Activated CD4-positive, alpha-beta memory T cell treated with anti-CD3 and anti-CD28 coated beads, Interleukin-2, amount 10 ng/mL, durations not matched to agents 7 days and 5 days (primary cell): ENCODE measurements at places on chromosomes 2 and 18.

- no peak for DNase-seq
These were observed 27.5 kb downstream of the MAP4K4 start for GRCh38 chr2:101725038-101725437.

- DNase-seq, result no peak
These were observed 179.9 kb upstream of the BOD1L2 start for GRCh38 chr18:56967035-56967434.

- DNase-seq, result no peak
These were observed 28.3 kb downstream of the CYBRD1 start for GRCh38 chr2:171550613-171551012.

DNA sequence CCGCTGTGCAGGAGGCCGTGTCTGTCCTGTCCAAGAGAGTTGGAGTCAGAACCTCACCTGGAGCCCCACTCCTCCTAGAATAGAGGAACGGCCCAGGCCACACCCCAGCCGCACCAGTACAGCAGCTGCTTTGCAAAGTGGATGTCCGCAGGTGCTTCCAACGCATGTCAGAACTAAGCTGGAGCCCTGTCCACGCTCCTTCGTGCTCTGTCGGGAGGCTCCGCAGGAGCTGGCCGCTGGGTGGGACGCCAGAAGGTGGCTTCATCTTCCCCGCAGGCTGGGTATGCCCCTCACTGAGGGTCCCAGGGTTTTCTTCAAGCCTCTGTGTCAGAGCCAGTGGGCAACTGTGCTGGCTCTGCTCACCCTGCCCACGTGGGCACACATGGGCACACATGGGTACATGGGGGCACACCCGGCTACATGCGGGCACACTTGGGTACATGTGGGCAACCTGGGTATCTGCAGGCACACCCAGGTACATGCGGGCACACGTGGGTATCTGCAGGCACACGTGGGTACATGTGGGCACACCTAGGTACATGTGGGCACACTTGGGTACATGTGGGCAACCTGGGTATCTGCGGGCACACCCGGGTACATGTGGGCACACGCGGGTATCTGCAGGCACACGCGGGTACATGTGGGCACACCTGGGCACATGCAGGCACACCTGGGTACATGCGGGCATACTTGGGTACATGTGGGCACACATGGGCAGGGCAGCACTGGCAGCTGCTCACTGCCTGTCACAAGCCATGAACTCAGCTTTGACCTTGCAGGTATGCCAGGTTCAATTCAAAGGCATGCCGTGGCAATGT lies 67.1 kb upstream of the CTDP1 start:
- DNase-seq, result no peak

- DNase-seq, result no peak
These were observed 984 bp downstream of the CCDC88A start for GRCh38 chr2:55418512-55419232.

DNA sequence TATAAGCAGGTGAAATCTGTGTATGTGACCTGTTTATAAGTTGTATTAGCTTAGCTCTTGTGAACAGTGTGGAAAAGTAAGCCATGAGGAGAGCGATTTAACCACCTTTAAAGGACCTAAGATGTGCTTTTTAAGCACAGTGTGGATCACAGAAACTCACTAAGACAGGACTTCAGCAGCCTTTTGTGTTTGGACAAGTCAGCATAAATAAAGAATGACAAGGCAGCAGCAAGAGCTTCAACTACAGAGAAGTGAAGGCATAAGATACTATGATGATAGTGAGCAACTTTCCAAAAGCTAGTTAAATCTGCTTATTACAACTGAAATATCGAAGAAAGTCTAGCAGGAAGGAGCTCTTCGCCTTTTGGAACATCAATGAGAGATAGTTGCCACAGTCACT lies 8.9 kb downstream of the HNRNPA3 start:
- no peak for DNase-seq

DNA sequence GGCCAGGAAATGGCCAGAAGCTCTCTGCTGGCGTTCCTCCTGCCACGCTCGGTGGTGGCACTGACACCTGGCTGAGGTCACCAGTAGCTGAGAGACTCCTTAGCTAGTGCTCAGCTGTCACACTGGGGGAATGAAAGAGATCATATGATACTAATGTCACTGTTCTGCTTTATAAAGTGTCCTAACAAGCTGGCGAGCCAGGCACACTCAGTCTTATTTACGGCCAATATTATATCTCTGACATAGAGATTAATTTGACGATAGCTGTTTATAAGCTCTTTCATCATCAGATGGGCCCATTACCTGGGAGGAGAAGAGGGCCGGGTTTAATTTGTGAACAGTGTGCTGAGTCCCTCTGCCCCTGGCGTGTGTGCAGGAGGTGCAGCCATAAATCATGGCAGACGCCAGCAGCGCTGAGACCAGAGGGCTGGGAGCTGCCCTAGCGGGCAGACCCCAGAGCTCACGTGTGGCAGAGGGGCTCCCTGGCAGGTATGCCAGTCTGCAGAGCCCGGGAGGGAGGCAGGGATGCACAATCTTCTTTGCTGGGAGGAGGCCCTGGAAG lies 246.5 kb downstream of the HAUS1 start:
- DNase-seq, result no peak

DNA sequence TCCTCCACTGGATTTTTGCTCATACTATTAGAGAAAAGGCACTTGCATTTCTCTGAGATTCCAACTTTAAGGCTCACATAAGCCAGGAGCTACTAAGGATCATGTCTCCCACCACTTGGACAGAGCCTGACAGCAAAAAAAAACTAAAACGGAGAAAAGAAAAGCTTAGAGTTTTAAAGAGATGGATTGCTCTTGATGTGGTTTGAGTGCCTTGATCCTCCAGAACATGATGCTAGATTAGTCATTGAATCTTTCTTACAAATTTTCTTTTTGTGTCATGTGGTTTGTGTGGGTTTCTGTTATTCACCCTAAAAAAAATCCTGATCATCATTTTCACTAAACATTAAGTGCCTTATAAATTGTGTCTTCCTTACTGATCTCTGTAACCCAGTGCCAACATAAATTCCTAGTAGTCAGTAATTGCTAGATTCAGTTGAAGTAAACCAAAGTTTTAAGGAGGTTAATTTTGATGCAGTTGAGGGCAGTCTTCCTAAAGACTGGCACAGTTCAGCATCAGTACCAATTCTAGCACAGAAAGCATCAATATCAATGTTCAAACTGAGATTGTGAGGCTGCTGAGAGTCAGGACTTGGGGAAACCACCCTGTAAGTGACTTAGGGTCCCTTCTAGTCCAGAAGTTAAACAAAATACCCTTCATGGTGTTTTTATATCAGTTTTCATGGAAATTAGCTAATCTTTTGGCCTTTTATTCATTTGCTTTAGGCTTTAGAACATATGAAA lies 206.3 kb downstream of the RAD51AP2 start:
- DNase-seq, result no peak

DNA sequence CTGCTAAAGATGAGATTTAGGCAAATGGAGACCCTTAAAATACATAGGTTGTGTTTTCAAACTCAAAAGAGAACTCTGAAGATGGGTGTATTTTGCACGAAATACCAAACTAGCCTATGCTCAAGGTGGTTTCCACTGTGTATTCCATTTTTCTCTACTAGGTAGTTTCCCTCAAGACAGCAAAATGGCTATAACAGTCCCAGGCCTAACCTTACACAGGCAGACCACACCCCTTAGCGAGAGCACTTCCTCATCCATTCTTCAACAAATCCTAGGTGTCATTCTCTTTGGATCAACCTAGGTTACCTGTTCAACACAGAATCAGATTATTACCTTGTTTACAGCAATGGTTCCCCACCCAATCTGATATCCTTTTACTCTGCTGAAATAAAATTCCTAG lies 42.6 kb downstream of the HNRNPLL start:
- no peak for DNase-seq

DNA sequence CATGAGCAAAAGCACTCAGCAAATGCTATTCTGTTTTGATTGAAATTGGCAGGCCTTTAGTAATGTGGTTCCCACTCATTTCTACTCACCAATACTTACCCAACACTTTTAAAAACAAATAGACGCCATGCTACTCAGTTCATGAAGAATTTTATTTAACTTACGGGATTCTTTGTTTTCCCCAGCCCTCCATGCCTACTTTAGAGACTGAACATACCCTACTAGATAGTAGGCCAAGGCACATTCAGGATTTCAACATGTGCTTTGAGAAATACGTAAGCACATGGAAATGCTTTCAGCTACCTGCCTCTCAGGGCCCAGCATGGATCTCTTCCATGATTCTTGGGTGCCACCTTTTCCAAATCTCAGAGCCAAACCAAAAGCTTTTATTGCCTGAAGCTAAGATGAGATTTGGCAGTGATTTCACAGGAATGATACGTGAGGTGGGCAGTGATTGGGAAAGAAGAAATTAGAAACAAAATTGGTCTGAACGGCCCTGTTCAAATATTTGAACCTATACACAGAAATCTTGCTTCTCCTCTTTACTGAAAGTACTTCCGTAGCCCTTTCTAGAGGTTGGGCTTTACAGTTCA lies 31.4 kb downstream of the NAPG start:
- DNase-seq, result no peak

DNA sequence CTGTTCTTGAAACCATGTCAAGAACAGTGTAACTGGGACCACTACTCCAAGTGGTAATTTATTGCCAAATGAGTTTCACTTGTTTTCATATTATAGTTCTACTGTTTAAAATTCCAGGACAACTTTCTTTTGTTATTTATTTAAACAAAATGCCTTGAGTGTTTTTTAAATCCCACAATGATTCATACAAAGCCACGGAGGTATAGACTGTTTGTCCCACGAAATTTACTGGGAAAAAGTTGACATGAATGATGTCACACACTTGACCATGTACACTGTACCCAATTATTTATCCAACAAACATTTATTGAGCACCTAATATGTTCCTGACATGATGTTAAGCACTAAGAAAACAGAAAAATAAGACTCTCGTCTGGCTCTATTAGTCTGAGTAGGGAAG lies 243.9 kb upstream of the SIX2 start:
- no peak for DNase-seq

DNA sequence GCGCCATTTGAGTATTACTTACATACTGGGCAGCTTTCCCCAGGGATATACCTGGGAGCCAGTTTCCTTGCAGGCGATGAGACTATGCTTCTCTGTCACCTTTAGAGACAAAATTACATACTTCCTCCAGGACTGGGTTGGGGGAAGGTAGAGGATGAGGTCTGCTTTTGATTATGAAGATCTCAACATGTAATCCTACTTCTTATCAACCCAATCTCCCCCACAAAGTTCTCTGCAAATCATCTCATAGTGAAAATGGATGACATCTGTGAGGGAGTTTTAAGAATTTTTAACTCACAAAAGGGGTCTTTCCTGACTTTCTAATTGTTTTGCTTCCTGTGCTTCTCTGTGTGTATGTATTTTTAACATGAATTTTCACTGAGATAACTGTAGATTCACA lies 81.9 kb downstream of the TMEM131 start:
- no peak for DNase-seq

DNA sequence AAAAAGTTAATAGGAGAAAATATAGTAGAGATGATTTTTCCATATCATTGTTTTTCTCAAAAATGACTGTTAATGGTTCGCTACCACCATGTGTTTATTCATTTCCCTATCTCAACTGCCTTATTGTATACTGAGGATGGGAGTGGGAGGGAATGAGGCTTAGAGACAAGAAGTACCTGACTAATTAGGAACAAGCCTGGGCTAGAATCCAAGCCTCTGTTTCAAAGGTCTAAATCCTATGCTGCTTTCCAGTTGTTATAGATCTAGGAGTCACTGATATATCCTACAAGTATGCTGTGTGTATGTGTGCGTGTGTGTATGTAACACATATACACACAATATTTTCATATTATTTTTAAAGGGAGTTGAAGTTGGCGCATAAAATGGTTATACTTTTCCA lies 465.9 kb downstream of the EPHA4 start:
- DNase-seq, result no peak

- DNase-seq, result no peak
These were observed 6.4 kb downstream of the ADCYAP1 start for GRCh38 chr18:911025-911424.

GRCh38 chr2:29052807-29053206 lies 21.5 kb downstream of the PCARE start:
- no peak for DNase-seq

GRCh38 chr2:179435000-179435399 lies 170.4 kb upstream of the SESTD1 start:
- no peak for DNase-seq

DNA sequence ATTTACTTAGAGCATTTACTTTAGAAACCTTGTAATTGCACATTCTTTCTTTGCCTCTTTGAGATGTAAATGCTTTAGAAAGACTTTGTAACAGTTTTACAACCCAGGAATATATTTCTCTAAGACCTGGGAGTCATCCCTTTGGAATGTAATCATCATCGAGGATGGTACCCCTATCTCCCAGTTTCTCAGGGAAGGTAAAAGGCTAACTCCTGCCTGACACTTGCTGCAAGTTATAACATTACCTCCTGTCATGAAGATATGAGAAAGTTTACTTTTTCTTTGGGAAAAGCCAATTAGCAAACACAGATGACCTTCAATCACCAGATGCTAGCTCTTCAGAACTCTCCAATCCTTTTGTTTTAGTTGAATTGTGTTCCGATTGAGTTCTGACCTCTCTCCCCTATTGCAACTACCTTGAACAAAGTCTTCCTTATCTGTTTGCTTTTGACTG lies 420.3 kb upstream of the FSIP2 start:
- no peak for DNase-seq

DNA sequence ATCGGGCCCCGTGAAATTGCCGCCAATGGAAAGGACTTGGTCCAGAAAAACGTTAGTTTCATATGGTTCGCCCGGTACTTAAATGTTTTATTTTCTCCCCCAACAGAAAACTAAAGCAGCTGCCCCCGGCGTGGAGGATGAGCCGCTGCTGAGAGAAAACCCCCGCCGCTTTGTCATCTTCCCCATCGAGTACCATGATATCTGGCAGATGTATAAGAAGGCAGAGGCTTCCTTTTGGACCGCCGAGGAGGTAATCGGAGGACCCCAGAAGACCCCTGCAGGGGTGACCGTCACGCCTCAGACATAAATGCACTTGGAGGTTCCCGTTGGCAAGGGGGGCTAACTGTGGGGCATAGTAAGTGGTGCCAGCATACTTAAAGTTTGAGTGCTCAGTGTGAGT lies 742 bp downstream of the RRM2 start:
- DNase-seq, result no peak
